ENCODE measurements at places on chromosomes 1 and 21.
A peak's percentile ranks its signal among the peaks of the same experiment; 100 is the strongest.

GRCh38 chr1:8382608-8383505, 64.9 kb downstream of the SLC45A1 start:
- DNase-seq: no peak

DNA sequence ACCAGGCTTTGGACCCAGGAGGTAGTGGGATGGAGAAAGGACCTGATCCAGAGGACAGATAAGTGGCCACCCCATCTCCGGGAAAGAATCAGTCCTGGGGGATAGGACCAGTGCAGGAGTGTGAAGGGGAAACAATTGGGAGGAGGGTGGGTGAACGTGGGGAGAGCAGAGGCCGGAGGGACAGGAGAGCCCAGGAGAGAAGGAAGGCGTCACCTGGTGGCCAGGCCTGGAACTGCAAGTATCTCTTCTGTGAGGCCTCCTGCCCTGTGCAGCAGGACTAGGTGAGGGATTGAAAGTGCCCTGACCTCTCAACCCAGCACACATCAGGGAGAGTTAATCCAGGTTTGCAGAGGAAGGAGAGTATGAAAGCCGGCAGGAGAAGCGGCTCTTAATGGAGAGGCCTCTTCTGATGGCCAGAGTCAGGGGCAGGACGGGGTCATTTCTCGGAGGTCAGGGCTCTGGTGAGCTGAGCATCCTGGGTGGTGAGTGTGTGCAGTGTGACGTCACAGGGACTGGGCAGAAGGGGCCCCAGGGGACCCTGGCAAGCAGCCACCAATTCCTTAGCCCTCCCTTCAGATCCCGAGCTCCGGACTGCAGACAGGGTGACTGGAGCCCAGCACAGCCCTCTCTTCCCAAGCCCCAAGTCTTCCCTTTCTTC, 9.2 kb upstream of the LAD1 start:
- DNase-seq: peak; percentile 82

GRCh38 chr1:8239039-8239305, 78.9 kb upstream of the SLC45A1 start:
- DNase-seq: peak; percentile 16

GRCh38 chr21:28705616-28706015, 287.1 kb downstream of the LTN1 start:
- no peak for DNase-seq

- DNase-seq: no peak
Observed at GRCh38 chr1:169694304-169695075, 16.9 kb downstream of the SELL start.

GRCh38 chr1:39088658-39089057, 62.5 kb downstream of the NDUFS5 start:
- no peak for DNase-seq

DNA sequence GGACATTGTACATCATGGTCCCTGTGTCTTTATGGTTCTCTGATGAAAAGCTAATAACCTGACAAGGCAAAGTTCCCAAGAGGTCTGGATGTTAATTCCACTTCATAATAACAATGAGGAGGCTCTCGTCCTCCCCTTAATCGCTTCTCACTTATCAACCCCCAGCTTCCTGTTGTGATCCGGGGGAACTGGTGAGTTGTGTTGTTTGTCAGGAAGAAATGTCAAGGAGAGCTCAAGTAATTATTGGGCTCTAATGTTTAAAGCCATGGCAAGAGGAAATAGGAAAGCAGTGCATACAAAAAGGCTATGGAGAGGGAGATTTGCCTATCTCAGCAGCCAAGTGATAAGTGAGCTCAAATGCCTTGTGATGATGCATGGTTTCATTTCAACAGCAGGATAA, 42.8 kb upstream of the RASAL2 start:
- no peak for DNase-seq

DNA sequence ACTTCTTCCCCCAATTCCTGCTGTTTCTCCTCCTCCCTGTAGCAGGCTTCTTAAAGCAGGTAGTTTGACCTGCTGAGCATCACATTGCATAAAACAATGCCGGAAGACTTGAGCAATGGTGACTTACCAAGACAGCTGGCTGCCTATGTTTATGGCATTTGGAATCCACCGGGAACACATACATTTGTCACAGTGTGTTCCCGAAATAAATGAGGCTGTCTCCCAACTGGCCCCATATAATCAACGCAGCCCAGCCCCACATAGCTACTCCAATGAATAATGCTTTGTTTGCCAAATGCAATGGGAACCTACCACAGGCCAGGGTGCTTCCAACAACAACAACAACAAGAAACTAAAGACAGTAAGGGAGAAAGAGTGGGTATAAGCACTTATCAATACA, 186.1 kb upstream of the MAP1LC3C start:
- no peak for DNase-seq

GRCh38 chr1:185853739-185854138, 119.5 kb downstream of the HMCN1 start:
- DNase-seq: no peak

GRCh38 chr1:13702425-13703127, 2.6 kb downstream of the PRDM2 start:
- no peak for DNase-seq

GRCh38 chr1:153232553-153232952, 15.2 kb downstream of the PRR9 start:
- DNase-seq: no peak

GRCh38 chr1:76625886-76626678, 241.2 kb upstream of the ST6GALNAC5 start:
- no peak for DNase-seq

- no peak for DNase-seq
Observed at GRCh38 chr1:119636491-119637089, 11.5 kb downstream of the ZNF697 start.

DNA sequence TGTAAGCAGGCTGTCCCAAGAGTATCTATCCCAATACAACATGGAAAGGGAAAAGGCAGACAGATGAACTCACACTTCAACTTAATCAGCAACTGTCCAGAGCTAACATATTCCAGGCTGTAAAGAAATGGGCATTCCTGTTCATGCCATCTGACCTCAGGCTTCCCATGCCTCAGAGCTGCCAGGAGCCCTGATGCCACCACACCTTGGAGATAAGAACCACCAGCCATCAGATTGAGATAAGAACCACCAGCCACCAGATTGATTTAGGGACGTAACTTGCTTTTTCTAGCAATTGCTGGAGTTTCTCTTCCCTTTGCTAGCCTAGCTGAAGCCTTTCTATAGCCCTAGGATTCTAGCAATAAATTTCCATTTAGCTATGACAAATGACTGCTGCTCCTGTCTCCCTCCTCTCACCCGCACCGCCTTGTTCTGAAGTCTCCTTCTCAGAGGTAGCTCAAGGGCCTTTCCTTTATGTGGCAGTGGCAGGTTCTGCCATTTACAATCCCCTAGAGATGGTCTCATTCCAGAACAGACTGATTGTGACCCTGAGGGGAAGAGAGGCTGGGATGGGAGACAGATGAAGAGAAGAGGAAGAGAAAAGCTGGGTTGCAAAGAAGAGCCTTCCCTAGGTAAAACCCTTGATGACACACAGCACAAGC, 88.0 kb upstream of the CTTNBP2NL start:
- DNase-seq: no peak

- no peak for DNase-seq
Observed at GRCh38 chr1:7562729-7563605, 208.1 kb upstream of the VAMP3 start.

DNA sequence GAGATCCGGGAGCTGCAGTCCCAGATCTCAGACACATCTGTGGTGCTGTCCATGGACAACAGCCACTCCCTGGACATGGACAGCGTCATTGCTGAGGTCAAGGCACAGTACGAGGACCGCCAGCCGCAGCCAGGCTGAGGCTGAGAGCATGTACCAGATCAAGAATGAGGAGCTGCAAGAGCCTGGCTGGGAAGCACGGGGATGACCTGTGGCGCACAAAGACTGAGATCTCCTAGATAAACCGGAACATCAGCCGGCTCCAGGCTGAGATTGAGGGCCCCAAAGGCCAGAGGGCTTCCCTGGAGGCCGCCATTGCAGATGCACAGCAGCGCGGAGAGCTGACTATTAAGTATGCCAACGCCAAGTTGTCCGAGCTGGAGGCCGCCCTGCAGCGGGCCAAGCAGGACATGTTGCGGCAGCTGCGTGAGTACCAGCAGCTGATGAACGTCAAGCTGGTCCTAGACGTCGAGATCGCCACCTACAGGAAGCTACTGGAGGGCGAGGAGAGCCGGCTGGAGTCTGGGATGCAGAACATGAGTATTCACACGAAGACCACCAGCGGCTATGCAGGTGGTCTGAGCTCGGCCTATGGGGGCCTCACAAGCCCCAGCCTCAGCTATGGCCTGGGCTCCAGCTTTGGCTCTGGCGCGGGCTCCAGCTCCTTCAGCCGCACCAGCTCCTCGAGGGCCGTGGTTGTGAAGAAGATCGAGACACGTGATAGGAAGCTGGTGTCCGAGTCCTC, 25.5 kb downstream of the ETV3L start:
- DNase-seq: peak; percentile 24

DNA sequence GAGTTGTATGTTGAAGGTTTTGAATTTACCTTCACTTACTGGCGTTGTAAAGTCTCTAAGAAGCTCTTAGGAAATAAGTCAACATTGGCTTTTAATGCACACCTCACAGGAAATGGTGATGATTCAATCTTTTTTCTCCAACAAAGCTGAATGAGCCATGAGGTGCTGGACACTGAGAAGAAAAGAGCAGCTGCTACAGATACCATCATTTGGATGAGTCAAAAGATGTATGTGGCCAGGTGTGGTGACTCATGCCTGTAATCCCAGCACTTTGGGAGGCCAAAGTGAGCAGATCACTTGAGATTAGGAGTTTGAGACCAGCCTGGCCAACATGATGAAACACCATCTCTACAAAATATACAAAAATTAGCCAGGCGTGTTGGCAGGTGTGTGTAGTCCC, 3.3 kb upstream of the IL23R start:
- DNase-seq: no peak

GRCh38 chr1:42841010-42841409, 5.4 kb upstream of the ZNF691 start:
- DNase-seq: no peak

DNA sequence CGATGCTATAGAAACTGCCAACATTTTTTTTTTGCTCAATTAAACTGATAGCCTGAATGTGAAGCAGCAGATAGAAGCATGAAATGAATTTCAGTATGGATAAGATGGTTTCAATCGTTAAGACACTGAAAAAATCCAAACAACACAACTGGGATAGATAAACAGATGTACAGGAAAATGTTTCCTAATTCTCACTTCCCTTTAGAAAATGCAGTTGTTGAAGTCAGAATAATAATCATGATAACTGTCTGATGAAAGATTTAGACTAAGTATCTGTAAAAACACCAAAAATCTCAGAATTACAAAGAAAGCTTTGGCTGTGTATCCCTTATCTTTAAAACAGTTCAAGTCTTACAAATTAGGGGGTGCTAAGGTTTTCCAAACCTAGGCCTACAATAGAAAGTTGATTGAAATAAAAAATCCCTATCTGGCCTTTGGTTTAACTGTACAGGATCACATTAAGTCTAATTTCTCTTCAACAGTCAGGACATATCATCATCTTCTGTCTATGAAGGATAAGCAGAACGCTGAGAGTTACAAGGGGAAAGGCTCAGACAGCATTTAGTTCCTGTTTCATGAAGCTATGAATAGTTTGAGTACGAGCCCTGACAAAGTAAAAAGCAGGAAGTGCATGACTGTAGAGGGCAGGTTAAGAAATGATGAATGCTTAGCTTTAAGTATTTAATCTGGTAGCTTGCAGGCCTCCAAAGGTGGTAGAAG, 203.2 kb downstream of the APP start:
- no peak for DNase-seq

- DNase-seq: no peak
Observed at GRCh38 chr1:209382231-209383100, 201.0 kb upstream of the CAMK1G start.

DNA sequence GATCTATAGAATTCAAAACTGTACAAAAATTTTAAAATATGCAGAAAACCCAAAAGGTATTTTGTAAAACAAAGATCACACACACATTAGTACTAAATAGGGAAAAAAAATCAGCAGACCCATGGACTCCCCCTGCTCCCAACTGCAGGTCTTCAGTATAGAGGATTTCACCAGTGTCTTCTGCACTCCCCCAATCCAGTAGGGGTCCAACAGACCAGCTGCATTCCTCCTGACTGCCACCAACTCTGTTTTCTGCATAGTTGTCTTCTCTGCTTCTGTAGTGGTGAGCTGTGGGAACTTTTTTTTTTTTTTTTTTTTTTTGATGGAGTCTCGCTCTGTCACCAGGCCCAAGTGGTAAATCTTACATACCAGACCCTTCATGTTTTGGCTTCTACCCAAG, 21.9 kb downstream of the CLCA2 start:
- DNase-seq: no peak

DNA sequence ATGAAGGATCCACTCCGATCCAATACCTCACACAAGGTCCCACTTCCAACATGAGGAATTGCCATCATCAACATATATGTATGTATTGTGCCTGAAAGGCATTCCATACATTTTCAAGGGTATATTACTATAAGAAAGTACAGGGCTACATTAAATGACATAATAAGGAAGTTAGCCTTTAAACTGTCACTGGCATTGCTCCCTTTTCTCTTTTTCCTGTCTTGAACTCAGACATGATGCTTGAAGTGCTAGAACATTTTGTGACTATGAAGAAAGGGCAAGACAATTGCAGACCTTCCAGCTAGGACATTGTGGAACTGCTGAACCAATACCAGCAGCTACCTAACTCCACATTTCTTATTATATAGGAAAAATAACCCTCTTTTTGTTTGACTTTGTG, 2.9 kb upstream of the TSPAN2 start:
- DNase-seq: no peak

DNA sequence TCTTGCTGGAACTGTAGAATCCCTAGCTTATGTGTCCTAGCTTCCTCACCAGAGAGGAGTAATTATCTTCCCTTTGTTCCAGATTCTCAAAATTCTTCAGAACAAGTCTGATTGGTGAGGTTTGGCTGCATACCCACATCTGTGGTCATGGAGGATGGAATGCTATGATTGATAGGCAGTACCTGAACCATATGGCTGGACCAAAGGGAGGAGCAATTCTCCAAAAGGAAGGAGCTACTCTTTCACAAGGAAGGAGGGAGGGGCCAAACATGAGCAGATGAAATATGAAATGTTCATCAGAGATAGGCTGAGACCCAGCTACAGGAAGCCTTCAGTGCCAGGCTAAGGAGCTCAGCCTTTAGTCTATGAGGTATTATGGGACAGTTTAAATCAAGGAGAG, 5.0 kb upstream of the RNF19B start:
- no peak for DNase-seq

DNA sequence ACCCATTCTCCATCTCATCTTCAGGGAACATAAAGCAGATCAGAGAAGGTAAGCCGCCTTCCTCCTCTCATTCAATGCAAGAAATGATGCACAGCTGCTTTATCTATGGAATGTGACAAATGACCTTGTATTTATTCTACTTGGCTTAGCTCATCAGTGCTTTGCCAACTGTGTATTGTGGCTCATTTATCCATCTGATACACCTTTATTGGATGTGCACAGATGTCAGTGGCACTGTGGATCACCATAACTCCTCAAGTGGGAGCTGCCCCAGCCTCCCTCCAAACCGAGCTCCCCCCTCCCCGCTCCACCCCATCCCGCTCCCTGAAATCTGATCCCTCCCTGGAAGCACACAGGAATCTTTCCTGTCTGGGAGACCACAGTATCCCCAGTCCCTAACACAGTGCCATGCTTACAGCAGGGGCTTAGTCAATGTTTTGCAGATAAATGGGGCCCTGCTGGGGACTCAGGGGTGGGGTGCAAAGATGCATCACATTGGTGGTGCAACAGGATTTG, 156.0 kb upstream of the RAB4A start:
- DNase-seq: no peak

Measured in ACHN (cell line).